ENCODE measurements at places on chromosomes 12 and 14.

- DNase-seq: no peak
Measured at GRCh38 chr12:77231501-77231918, 166.1 kb upstream of the E2F7 start.

DNA sequence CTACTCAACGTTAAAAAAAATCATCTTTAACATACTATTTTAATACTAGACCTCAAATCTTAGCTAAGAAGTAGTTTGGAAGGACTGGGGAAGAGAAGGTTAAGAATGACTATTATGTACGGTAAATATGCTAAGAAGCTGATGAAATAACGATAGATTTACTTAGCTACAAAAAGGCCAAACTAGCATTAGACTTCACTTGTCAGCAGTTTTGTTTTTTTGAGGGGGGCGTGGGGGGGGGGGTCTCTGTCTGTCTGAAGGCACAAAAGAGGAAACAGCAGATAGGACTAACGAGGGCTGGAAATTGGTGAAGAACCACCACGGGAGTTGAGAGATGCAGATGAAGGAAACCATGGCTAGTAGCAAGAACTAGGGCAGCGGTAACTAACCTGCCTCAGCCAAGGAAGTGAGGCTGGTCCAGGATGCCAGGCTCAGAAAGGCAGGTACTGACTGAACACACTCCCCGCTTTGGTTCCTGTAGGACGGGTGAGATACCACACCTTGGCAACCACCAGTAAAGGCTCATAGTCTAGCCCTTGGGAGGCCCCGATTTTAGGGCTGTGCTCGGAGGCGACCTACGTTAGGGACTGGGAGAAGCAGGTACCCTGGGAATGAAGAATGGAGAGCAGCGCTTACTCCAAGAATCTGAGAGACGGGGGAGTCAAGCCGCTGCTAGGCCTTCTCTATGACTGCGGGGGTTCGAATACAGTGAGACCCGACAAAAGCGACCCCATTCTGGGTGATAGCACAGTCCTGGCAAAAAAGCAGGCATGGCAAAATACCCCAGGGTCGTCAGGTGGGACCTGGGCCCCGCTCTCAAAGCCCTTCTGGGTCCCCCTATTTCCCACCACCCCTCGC lies 675 bp downstream of the NEDD8 start:
- no peak for DNase-seq

- DNase-seq: no peak
Measured at GRCh38 chr12:130422676-130423075, 85.0 kb downstream of the PIWIL1 start.

GRCh38 chr14:74507840-74508239 lies 14.3 kb downstream of the ISCA2 start:
- DNase-seq: no peak

DNA sequence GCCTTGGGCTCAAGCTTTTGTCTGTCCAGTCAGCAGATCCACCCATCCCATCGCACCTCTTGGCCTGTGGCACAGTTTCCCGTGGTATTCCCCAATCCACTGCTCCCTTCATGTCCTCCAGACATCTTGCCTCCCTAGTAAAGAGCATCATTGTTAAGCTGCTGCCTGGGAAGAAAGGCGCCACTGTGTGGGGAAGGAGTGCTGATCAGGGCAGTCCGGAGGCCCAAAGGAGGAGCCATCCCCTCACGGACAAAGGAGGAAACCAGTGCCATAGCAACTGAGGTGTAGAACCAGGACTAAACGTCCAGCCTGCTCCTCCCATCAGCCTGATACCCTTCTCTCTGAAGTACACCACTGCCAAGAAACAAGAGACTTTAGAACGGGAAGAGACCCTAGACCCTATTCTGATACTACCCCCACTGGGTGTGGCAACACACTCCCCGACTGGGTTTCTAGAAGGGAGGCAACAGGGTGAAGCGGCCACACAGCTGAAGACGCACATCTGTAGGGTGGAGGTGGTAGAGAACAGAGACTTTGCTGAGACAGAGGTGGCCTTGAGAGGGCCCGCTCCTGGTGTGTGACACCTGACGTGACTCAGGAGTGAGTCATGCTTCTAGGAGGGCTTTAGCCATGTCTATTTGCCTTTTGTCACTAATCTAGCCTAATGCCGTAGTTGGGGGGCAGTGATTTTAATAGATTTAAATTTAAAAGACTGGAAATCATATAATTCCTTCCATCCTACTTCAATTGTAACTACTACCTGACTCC lies 185.0 kb downstream of the DPF3 start:
- no peak for DNase-seq

DNA sequence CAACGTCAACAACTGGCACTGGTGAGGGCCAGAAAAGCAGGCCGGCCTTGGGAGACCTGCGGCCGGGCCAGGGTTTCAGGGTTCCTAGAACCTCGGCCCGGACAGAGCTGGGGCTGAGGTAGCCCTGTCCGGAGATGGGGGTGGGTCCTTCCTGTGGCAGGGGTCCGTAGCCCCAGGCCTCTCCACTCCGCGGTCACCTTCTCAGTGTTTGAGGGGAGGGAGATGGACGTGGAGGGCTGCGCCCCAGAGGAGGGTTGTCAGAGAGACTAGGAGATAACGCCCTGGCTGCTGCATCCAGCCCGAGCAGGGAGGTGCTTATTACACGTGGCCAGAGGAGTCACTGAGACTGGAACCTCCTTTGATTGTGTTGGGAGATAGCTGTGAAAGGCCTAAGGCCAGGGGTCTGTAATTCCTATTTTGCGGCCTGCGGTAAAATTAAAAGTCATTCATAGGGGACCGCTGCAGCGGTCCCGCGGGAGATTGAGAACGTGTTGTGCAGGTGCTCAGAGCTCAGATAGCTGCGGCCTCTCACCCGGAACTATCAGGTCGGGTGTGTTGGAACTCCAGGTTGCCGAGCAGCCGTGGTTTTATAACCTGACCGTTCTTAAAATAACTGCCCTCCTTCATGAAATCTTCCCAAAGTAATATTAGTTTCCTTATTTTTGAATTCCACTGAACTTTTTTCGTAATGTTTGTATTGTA lies 507 bp downstream of the AHSA1 start:
- peak; percentile 1 for DNase-seq

DNA sequence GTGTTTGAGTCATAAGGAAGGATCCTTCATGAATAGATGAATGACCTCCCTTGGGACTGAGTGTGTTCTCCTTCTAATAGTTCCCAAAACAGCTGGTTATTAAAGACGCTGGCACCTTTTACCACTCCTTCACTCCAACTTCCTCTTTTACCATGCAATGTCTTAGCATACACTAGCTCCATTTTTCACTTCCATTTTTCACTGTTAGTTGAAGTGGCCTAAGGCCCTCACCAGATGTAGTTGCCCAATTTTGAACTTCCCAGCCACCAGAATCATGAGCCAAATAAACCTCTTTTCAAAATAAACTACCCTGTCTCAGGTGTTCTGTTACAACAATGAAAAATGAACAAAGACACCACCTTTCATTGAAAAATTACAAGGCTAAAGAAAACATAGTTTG lies 64.7 kb downstream of the GPR65 start:
- no peak for DNase-seq

Data from stimulated activated CD8-positive, alpha-beta memory T cell treated with anti-CD3 and anti-CD28 coated beads, Interleukin-7, amount 100 ng/mL, for 1 hour (primary cell).